ENCODE measurements at places on chromosomes 2 and 18.

- DNase-seq, result no peak
These were observed 112.8 kb upstream of the MAP4K3 start for GRCh38 chr2:39549718-39550464.

GRCh38 chr18:75162467-75162866 lies 46.5 kb downstream of the PTGR3 start:
- no peak for DNase-seq

GRCh38 chr2:191369034-191369433 lies 123.8 kb downstream of the MYO1B start:
- DNase-seq, result peak; percentile 31

DNA sequence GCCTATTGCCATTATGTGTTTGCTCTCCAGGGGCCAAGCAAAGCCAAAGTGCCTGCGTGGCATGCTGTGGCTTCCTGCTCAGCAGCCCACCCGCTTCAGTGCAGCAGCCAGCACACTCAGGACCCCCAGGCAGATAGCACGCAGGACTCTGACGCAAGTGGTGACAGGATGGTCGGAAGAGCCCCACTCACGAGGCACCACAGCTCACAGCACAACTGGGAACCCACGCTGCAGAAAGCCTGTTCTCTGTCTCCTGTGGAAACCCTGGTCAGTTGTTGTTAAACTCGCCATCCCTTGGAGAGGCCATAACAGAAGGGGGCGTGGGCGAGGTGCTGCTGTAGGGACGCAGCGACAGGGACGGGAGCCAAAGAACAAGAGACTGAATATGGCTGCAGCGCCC lies 76.4 kb downstream of the HDAC4 start:
- no peak for DNase-seq

DNA sequence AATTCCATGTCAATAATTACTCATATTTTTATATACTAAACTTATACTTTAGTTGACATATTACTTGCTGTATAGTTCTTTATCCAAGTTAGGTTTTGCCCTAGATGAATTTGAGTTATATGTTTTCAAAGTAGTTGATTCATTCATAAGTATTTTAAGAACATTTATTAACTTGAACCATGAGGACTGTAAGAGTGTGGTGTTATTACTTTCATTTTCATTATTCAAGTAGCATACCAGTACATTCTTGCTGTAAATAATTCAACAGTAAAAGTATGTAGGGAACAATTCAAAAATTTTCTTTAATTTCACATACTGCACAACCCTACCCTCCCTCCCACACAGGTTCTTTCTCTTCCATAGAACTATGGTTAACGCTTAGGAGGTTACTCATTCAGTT lies 75.4 kb downstream of the ANKRD12 start:
- no peak for DNase-seq

DNA sequence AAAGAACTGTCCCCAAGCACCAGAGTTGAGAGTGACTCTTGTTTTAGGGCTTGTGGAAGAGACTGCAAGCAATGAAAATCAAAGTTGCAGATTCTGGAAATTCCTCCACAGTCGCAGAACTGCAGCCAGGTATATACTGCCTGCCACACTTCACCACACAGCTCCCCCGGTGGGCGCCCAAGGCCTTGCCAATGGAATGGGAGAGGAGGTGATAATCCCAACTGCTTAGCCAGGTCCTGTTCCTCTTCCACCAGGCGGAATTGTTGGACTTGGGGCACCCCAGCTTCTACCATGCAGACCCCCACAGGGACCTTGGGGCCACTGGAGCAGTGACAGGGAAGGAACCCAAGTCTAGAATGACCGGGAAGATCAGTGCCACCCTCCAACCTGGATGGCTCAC lies 4.8 kb upstream of the PDIA6 start:
- DNase-seq, result no peak

DNA sequence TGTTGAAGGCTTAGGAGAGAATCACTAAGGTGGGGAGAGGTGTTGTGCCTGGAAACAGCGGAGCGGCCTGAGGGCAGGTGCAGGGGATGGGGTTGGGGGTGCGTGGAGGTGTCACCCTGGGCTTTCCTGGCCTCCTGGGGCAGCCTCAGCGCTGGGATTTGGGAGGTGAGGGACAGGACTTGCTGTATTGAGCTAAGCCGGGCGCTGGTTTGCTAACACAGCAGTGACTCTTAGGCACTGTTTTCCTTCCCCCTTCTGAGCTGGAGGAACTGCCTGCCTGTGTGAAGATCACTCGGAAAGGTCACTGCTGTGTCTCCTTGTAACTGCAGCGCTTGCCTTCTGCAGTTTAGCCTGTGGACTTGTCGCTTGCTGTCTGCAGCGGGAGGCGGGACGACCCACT lies 21.2 kb downstream of the PRELID3A start:
- no peak for DNase-seq

DNA sequence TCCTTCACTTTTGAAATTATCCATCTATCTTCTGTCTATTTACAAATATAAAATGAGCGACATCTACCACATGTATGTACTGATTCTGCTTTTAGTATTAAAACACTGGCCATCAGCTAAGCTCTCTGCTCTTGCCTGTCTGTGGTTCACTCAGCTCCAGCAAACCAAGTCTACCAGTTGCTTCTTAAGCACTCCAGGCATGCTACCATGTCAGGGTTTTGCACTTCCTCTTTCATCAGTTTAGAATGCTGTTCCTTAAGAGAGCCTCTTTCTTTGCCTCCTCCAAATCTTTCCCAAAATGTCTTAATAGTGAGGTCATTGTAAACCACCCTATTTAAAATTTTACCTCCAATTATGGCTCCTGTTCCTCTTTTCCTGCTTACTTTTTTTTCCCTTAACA lies 59.5 kb downstream of the SCN3A start:
- no peak for DNase-seq

DNA sequence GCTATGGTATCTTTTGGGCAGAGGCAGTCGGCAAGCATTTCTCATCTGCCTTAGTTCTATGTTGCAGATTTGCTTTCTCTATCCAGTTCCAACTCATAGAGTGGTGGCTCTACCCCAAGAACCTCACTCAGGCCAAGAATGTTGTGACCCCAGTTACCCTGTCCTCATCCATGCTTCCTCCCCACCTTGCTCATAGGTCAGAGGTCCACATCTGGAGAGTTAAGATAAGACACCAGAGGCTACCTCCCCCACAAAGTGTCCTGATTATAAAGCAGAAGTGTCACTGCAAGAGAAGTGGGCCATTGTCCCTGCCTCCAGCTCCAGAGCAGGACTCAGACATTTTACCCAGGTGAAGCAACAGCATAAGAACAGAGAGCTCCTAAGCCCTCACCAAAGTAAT lies 276.8 kb upstream of the CHST9 start:
- no peak for DNase-seq

DNA sequence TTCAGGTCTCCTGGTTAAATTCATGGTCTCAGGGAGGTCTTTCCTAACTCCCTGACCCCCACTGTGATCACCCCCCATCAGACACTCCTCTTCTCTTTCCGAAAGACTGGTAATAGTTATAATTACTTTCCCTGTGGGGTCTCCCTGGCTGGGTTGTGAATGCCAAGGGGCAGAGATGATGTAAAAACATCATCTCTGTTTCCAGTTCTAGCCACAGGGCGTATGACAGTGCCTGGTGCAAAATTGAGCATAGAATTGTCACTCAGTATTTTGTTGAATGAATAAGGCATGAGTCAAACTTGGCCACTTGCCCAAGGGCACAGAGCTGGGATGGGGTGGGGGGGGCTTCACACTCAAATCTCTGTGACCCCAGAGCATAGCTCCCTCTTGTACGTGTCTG lies 65.2 kb downstream of the LTBP1 start:
- no peak for DNase-seq

GRCh38 chr2:157364257-157364974 lies 38.8 kb upstream of the ERMN start:
- no peak for DNase-seq

GRCh38 chr2:170587117-170587516 lies 128.0 kb upstream of the SP5 start:
- no peak for DNase-seq

- DNase-seq, result no peak
These were observed 80.3 kb upstream of the FAM237A start for GRCh38 chr2:206561962-206562361.

DNA sequence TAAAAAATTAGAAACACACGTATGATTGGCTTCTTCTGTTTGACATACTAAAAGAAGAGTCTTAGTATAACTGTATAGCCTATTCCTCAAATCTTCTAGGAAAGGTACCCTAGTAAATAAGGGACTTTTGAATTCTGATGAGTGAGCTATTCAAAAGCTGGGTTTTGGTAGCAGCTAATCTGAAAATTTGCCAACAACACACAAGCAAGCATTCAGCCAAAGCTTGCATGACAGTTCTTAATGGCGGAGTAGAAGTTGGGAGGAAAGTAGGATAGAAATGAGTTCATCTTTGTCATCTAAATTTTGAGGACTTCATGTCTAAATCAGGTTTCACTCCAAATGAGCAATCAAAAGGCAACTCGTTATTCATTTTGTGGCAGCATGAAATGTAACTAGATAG lies 813.0 kb downstream of the MBD2 start:
- no peak for DNase-seq

- DNase-seq, result no peak
These were observed 9.6 kb downstream of the STPG4 start for GRCh38 chr2:47145466-47145865.

GRCh38 chr2:171244970-171245782 lies 84.5 kb upstream of the TLK1 start:
- no peak for DNase-seq

GRCh38 chr18:28116461-28116860 lies 60.5 kb downstream of the CDH2 start:
- no peak for DNase-seq

- DNase-seq, result no peak
These were observed 69.8 kb downstream of the CDH19 start for GRCh38 chr18:66534110-66534509.

GRCh38 chr2:216349366-216349765 lies 22.9 kb downstream of the MARCHF4 start:
- DNase-seq, result no peak

- no peak for DNase-seq
These were observed 203.3 kb downstream of the PIEZO2 start for GRCh38 chr18:10946058-10946457.

DNA sequence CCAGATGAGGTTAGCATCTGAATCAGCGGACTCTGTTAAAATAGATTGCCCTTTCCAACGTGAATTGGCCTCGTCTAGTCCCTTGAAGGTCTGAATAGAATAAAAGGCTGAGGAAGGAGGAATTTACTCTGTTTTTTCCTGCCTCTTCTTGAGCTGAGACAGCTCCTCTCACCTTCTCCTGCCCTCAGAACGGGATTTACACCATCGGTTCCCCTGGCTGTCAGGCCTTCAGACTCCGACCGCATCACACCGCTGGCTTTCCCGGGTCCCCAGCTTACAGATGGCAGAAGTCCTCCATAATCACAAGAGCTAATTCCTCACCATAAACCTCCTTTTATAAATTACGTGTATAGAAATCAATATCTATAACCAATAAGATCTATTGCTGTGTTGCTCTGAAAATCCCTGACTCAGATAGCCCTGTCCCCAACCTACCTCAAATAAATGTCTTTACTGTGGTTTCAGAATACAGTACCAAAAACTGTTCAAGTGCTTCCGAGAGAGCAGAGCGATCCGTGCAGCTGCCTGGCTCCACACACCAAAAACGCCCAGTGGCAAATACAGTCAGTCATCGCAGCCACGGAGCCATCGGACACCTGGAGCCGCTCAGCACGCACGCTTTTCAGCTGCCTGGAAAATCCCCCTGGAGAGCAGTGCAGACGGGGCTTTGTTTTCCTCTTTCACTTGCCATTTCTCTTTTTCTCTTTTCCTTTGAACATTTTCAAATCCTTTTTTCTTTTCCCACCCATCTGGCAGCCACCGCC lies 196.9 kb downstream of the NRP2 start:
- DNase-seq, result no peak

GRCh38 chr2:164114937-164115336 lies 379.1 kb upstream of the FIGN start:
- DNase-seq, result no peak

GRCh38 chr2:141207036-141207385 lies 923.8 kb downstream of the LRP1B start:
- DNase-seq, result no peak

- DNase-seq, result no peak
These were observed 181.1 kb downstream of the NEDD4L start for GRCh38 chr18:58225101-58225500.

- DNase-seq, result no peak
These were observed 12.4 kb downstream of the XIRP2 start for GRCh38 chr2:166900700-166901099.

GRCh38 chr18:8283891-8284585 lies 325.2 kb upstream of the RAB12 start:
- DNase-seq, result no peak

- peak; percentile 30 for DNase-seq
These were observed 4.6 kb downstream of the LOXL3 start for GRCh38 chr2:74548900-74549826.

DNA sequence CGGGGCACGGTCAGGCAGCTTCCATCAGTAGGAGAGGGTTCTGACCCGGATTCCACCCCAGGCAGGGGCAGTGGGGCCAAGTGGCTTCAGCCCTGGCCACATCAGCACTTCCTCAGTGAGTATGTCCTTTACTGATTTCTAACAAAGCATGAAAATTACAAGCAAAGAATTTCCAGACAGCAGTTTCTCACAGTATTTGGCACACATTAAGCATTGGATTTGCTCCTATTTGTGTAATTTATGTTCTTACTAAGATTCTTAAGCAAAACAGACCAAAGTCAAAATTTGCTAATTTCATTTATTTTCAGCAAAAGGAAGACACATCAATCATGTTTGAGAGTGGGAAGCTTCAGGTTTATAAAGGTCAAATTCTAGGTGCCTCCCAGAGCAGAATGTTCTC lies 73.3 kb upstream of the NFATC1 start:
- DNase-seq, result no peak

GRCh38 chr2:48601349-48601748 lies 16.3 kb upstream of the GTF2A1L start:
- DNase-seq, result peak; percentile 7

GRCh38 chr2:63544017-63544627 lies 44.2 kb downstream of the WDPCP start:
- peak; percentile 40 for DNase-seq

GRCh38 chr2:10306901-10307463 lies 4.3 kb downstream of the HPCAL1 start:
- DNase-seq, result no peak

- DNase-seq, result no peak
These were observed 11.4 kb upstream of the REG1B start for GRCh38 chr2:79099140-79099686.

- DNase-seq, result no peak
These were observed 1092.0 kb upstream of the LRRTM1 start for GRCh38 chr2:81396417-81397019.

DNA sequence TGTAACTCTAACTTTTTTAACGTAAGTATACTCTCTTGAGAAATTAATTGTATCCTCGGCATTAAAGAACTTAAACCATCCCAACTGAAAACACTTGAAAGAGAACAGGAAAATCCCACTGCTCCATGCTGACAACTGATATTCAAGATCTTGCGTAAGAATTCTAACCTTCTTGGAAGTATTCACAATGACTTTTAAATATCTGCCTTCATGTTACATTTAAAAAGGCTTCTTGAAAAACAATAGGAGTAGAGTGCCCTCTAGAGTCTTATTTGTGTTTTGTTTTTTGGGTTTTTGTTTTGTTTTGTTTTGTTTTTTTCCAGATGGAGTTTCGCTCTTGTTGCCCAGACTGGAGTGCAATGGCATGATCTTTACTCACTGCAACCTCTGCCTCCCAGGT lies 65.4 kb upstream of the DNAJC10 start:
- DNase-seq, result peak; percentile 33

Measured in NCI-H526 treated with DMSO at 0.1 percent for 48 hours (cell line).